ENCODE measurements at places on chromosomes 2 and 18. TPM values are rescaled to one million over a fixed set of nuclear protein-coding genes. Genes with fewer than 3 reads are reported as not detected.

The RMDN2 gene
- total RNA-seq = 4.2 TPM

The CENPA gene
- total RNA-seq = 52.8 TPM

The AGXT gene
- total RNA-seq = not detected

The SLC40A1 gene
- total RNA-seq = 3.4 TPM

Data from A549 treated with CpdA at 1 μM for 4 hours (cell line).